ENCODE measurements at places on chromosomes 2 and 18.

DNA sequence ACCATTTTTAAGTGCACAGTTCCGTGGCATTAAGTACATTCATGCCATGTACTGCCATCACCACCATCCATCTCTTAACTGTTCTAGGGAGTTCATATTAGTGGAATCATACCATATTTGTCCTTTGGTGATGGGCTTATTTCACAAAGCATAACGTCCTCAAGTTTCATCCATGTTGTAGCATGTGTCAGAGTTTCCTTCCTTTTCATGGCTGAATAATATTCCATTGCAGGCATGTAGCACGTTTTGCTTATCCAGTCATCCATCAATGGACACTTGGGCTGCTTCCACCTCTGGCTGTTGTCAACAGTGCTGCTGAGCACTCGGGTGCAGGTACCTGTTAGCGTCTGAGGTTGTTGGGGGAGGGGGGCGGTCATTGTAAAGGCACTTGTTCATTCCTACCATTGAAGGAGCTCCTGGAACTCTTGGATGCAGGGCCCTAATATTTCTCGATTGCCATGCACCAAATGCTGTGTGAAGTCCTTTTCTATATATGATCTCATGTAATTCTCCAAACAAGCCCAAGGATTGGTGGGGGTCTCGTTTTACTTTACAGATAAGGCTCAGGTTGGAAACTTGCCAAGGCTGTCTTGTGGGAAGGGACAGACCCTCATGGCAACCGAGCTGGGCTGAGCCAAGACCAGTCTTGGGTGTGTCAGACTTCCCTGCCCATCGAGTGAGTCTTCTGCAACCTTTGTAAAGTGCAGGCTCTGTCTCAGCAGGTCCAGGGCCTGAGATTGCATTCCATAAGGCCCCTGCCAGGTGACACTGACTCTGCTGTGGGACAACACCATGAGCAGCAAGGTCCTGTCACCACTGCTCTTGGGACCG lies 42.9 kb upstream of the SH3RF3 start:
- no peak for DNase-seq

- no peak for DNase-seq
Observed at GRCh38 chr2:232162187-232162586, 200.7 kb downstream of the DIS3L2 start.

DNA sequence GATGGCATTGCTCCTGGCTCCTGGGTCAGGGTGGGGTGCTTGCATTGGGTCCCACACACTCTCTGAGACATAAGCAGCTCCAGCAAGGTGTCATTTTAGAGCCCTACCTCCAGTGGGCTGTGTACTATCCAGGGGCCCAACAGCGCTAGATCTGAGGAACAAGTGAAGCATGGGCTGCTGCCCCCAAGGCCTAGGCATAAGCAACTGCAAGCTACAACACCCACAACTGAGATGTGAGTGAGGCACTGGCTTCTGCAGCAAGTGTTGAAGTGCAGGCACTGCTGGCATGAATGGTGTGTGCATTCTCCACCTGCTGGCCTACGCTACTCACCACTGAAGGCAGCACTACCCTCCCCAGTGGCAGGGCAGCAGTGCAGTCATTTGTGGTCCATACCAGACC lies 81.0 kb upstream of the STK39 start:
- no peak for DNase-seq

- no peak for DNase-seq
Observed at GRCh38 chr2:23609254-23609653, 224.3 kb downstream of the KLHL29 start.

DNA sequence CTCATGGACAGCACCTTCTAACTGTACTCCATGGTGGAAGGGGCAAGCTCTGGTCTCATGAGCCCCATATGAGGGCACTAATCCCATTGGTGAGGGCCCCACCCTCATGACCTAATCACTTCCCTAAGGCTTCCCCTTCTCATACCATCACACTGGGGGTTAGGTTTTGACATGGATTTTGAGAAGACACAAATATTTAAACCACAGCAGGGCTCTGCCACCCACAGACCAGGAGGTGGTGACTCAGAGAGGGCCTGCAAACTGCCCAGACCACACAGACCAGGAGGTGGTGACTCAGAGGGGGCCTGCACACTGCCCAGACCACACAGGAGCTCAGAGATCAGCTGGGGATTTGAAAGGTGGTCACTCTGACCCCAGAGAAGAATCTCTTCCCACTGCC lies 222.0 kb downstream of the KLHL29 start:
- DNase-seq = no peak

DNA sequence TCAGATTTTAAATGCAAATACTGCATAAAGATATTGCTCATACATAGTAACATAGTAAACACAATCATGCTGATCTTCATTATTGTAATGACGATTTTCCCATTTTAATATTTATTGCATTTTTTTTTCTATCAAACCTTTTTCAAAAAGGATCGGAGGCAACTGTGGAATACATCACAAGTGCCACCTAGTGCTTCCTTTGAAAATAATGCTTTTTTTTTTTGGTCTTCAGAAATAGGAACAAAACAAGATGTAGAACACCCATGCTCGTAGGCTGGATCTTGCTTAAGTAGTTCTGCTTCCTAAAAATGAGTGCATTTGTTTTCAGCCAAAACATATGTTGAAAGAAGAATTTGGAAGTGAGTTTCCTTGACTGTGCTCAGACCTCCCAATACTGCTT lies 35.7 kb upstream of the GPR155 start:
- DNase-seq = no peak

- DNase-seq = no peak
Observed at GRCh38 chr2:6955511-6956136, 38.4 kb downstream of the RNF144A start.

GRCh38 chr2:110727923-110728322 lies 4.5 kb upstream of the ACOXL start:
- no peak for DNase-seq
